Muscle of leg (tissue), 16 donors: ENCODE measurements at places on chromosomes 7 and 10. TPM values are rescaled to one million over a fixed set of nuclear protein-coding genes. Genes with fewer than 3 reads are reported as not detected.

DNA sequence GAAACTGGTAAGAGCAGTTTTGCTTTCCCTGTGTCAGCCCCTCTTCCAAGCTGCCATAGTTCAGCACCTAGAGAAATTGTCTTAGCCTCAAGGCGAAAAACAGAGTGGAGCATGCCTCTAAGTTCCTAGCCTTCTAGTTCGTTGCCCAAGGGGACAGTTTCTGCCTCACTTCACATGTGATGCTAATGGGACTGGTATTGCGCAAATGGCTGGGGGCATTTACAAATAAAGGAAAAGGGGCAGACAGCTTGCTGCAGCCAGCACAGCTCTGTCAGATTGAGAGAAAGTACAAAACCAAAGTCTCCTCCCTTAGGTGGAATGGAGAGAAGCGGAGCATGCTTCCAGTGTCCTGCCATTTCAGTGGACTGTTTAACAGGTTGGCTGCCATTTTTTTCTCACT lies 567.7 kb downstream of the ETV1 start:
- no peak overlapping the region for H3K27ac ChIP-seq
- H3K4me1 ChIP-seq = no peaks in the 10 kb centered on the region
- no peak overlapping the region for H3K4me3 ChIP-seq
- H3K36me3 ChIP-seq = no peaks in the 10 kb centered on the region
- H3K27me3 ChIP-seq = no peaks in the 10 kb centered on the region

GRCh38 chr7:153276394-153276793 lies 516.8 kb downstream of the ACTR3B start:
- no peaks in the 10 kb centered on the region for H3K36me3 ChIP-seq
- no peaks in the 10 kb centered on the region for H3K27me3 ChIP-seq
- no peak overlapping the region for H3K27ac ChIP-seq
- DNase-seq = no peak
- H3K4me3 ChIP-seq = no peak overlapping the region
- H3K4me1 ChIP-seq = no peaks in the 10 kb centered on the region

Gene AKR1B15
- total RNA-seq = 0.31 TPM

Gene RPEL1
- not detected for total RNA-seq
